ENCODE measurements at places on chromosomes 4 and X. TPM values are rescaled to one million over a fixed set of nuclear protein-coding genes. Genes with fewer than 3 reads are reported as not detected.

GRCh38 chrX:138191998-138192397 is 519.5 kb downstream of the FGF13 start:
- no peak for DNase-seq

GRCh38 chr4:52641854-52642563 is 17.1 kb downstream of the USP46 start:
- no peak for DNase-seq

DNA sequence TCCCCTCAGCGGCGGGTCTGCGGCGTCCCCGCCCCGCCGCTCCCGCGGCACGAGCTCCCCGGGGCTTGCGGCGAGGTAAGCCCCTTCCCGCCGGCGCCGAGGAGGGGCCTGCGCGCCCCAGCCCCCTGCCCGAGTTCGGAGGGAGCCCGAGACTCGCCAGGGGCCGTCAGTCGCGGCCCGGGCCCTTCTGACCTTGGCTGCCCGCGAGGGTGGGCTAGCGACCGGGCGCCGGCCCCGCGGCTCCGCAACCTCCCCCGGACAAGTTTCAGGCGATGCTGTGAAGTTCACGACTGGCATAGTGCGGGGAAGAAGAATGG is 554 bp downstream of the CDKL5 start:
- DNase-seq = no peak

DNA sequence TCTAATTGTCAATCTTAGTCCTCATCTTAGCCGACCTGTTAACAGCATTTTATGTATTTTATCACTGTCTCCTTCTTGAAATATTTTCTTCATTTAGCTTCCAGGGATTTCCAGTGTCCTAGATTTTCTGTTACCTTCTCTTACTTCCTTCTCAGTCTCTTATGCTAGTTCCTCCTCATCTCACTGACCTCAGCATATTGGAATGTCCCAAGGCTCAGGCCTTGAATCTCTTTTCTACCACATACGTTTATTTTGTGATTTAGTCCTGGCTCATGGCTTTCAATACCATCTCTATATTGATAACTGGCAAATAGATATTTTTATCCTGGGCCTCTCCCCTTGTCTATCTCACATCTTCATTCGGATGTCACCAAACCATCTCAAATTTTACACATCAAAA is 61.1 kb downstream of the IQCM start:
- DNase-seq = no peak

DNA sequence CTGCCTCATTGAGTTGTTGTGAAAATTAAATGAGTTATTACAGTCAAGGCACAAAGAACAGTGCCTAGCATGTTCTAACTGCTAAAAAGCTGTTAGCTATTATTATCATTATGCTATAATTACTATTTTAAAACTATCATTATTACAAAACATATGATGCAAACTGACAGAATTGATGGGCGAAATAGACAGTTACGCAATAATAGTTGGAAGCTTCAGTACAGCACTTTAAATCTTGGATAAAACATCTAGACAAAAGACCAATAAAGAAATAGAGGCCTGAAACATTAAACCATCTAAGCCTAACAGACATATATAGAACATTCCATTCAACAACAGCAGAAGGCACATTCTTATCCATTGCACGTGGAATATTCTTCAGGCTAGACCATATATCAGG is 73.0 kb downstream of the TAB3 start:
- no peak for DNase-seq

GRCh38 chrX:69158166-69158980 is 6.9 kb downstream of the PJA1 start:
- DNase-seq = no peak

DNA sequence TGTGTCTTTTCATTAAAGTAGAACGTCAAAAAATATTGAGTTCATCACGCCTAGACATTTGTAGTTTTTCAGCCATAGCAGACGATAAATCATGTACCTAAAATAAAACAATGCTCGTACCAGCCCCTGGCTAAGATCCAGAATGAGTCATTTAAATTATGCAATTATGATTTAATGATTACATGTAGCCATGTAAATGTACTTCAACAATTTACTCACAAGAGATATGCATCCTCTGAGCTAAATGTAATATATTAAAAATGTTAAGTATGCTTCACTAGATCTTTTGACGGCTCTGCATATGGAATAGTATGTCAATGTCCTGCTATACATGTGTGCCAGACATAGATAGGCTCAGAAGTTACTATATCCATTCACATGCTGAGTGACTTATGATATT is 1077.8 kb downstream of the ARAP2 start:
- DNase-seq = no peak

- no peak for DNase-seq
Observed at GRCh38 chr4:127868196-127868595, 12.5 kb upstream of the PLK4 start.

GRCh38 chrX:75086731-75087195 is 69.3 kb downstream of the ABCB7 start:
- no peak for DNase-seq

- DNase-seq = no peak
Observed at GRCh38 chr4:8162625-8163024, 4.0 kb upstream of the ABLIM2 start.

- no peak for DNase-seq
Observed at GRCh38 chr4:110049951-110050925, 137.6 kb downstream of the EGF start.

DNA sequence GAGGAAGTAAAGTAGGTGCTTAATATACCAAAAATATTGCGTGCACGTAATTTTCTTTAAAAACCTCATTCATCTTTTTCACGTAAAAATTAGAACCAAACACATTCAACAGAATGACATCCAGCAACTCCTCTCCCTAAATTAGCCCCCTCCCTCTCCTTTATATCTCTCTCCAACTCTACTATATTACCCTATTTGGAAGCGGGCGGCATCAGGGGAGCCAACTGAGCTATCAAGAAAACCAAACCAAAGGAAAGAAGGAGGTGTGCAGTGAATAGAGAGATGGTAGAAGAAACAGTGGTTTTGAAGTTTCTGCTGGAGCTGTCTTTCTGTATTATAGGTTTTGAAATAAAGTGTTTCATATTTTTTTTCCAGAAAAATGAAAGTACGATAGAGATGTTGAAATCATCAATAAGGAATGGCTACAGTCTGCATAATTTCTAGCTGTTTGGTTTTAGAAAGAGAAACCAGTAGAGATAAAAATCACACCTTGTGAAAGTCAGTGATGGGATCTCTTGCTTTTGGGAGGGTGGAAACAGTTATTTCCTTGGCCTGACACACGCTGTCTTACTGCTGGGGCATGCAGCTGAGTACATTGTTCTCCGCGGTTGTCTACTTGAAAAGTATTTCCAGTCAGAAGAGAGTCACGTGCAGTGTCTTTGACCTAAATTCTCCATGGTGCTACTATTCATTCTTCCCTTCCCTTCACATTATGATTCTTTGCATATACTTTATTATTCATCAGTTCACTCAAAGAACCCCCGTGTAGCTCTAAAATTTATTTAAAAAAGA is 94.1 kb upstream of the WDR17 start:
- no peak for DNase-seq

- DNase-seq = peak; percentile 19
Observed at GRCh38 chr4:89109841-89110540, 1.3 kb upstream of the TIGD2 start.

DNA sequence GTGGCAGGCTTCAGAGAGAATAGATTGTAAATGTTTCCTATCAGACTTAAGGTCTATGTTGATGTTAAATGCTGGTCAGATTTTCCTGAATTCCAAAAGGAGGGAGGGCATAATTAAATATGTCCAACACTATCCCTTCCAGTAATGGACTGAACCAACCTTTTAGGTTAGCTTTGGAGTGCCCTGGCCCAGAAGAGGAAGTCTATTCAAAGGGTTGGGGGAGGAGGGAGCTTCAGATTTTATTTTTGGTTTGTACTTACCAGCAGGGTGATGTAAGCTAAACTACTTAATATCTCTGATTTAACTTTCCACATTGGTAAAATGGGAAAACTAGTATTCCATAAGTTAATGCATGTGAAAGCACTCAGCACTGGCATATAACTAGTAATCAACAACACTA is 91.1 kb downstream of the RBM46 start:
- no peak for DNase-seq

DNA sequence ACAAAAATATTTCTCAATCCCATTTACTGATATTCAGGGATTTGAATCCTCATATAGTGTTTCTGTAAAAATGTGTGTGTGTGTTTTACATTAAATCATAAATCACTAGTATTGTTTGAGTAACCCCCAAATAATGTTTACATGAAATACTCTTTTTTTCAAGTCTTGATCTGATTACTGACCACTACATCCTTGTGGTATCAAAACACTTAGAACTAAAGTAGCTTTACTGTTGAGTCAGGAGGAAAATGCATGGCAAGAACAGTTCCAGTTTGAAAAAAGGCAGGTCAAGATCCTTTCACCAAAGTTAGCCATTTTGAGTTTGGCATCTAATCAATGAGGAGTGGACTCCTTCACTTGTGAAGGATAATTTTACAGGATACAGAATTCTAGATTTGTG is 3.6 kb upstream of the WDR19 start:
- DNase-seq = no peak

DNA sequence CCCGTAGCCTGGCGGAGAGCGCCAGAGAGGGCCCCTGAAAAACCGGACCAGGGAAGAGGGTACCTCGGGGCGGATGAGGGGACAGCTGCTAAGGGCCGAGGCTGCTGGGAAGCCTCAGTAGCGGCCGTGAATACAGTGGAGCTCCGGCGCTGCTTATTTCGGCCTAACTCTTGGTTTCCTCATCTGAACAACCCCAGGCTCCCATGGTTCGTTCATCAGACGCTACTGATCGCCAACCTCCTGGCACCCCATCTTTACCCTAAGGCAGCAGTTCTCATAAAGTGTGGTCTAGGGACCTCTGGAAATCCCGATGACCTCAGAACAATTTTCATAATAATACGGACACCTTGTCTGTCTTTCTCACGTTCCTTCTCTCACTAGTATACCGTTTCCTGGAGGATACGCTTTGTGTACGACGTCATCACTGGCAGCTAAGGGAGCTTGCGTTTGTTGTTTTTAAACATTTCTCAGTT is 645 bp upstream of the RAB28 start:
- DNase-seq = peak; percentile 41

GRCh38 chr4:85565761-85566480 is 91.0 kb downstream of the ARHGAP24 start:
- DNase-seq = no peak

DNA sequence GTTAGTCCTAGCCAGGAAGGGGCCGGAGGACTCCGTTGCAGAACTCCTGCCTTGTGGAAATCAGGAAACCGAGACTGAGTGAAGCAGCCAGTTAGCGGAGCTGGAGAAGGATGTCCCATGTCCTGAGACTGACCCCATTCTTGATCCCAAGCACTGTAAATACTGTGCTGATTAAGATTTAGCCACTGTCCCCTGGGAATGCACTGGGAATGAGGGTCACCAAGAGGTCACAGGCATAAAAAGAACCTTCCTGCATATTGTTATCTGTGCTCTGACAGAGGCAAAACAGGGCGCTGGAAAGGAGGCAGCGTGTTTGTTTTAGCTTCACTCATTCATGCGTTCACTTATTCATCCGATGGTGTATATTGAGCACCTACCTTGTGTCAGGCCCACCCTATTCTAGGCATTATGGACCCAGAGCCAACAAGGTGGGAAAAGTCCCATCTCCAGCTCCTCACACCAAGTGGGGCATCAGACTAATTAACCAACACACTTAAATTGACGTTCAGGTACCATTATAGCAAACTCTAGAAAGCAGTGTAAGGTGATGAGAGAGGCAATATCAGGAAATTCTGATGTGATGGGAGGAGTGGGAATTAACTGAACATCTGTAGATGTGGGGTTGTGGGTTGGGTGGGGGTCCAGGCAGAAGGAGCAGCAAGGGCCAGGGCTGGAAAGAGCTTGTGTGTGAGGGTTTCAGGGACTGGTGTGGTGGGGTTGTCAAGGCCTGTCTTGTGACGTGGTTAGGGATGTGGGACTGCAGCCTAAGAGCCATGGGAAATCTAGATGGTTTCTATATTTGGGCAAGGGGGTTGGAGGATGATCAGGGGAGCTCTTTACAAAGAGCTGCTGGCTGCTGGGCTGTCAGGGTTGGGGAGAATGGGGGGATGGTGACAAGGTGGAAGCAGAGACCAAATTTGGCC is 10.6 kb upstream of the SLC2A9 start:
- no peak for DNase-seq

GRCh38 chr4:38452009-38452408 is 212.0 kb upstream of the KLF3 start:
- DNase-seq = no peak

DNA sequence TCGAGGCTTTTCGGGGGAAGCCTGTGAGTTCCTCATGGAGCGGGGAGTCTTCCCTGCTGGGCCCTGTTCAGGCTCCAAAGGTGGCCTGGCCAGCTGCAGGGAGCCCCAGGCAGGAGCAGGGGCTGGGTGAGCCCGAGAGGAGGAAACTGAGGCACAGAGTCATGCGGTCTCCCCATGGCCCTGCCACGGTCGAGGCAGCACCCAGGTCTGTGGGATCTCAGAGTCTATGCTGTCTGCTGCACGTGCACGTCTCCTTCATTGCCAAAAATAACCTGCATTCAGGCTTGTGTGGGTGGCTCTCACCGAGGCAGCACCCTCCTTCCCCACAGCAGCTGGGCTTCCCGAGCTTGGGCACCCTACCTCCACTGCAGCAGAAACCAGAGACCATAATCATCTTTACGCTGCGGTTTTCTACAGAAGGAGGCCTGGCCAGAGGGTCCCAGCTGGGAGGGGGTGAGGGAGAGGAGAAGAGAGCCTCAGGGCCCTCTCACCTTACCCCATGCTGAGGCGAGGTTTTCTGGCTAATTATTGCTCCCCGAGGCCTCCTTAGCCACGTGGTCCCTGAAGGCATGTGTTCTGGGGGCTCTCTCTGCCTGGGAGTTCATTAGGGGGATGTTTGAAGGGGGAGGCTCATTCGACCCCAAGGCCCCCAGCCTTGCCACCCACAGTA is 64.3 kb downstream of the CPZ start:
- DNase-seq = no peak

- DNase-seq = peak; percentile 7
Observed at GRCh38 chr4:103934178-103934789, 214.5 kb upstream of the TACR3 start.

GRCh38 chr4:169774466-169775445 is 17.0 kb upstream of the HPF1 start:
- no peak for DNase-seq

SCD5 gene
- polyA plus RNA-seq = 47.9 TPM

CXCL1 gene
- 0.65 TPM for polyA plus RNA-seq

OSTC gene
- polyA plus RNA-seq = 285 TPM

ADAM29 gene
- 0.05 TPM for polyA plus RNA-seq

MEPE gene
- not detected for polyA plus RNA-seq

GAB3 gene
- 2.0 TPM for polyA plus RNA-seq

SGMS2 gene
- polyA plus RNA-seq = 13.3 TPM

WDR45 gene
- 63.4 TPM for polyA plus RNA-seq

LEF1 gene
- polyA plus RNA-seq = 73.8 TPM

DNAAF6 gene
- polyA plus RNA-seq = not detected

S100G gene
- polyA plus RNA-seq = not detected

BGN gene
- 201 TPM for polyA plus RNA-seq

ARHGAP10 gene
- polyA plus RNA-seq = 19.6 TPM

Measured in left renal cortex interstitium (tissue), 4 donors.